Right ventricle myocardium inferior (tissue), 1 donor: ENCODE measurements at places on chromosomes 4 and X.

GRCh38 chrX:130100180-130100579, 10.1 kb downstream of the ELF4 start:
- peak; percentile 76 for DNase-seq

GRCh38 chr4:53777244-53777984, 186.1 kb upstream of the LNX1 start:
- DNase-seq: no peak

GRCh38 chr4:28973587-28974350, 1746.4 kb upstream of the PCDH7 start:
- DNase-seq: no peak

DNA sequence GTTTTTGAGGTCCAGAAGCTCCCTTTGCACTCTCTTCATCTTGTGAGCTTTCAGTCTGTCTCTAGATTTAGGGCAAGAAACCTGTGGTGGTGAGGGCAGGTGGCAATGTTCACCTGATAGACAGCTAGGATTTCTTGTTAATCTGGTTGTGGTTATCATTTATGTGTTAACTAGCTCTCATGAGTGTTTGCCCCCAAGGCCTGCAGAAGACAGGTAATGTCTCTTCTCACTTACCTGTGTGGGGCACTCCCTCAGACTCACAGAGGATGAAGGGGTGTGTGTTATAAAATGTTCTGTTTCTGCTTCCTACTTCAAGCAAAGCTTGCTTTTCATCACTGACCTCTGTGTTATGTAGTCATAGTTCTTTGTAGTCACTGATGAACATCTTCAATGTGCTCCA, 17.8 kb downstream of the EGF start:
- DNase-seq: no peak

DNA sequence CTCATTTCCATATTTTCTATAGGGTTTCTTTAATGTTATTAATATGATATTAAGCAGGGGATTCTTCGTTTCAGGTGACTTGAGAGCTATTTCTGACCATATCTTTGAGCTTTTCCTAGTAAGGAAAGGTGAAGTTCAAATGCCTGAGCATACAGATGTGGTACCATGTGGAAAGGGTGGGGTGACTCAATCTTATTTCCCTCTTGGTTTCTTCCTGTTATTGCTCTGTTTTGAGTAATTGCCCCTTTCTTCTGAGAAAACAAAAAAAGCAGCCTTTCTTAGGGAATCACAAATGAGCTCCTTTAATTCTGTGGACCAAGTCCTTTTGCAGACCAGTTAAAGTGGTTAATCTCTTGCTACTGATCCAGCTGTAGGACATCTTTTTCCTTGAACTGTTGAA, 41.0 kb upstream of the AGA start:
- no peak for DNase-seq
